MV-4-11 (cell line): ENCODE measurements at places on chromosomes 2 and 18.

DNA sequence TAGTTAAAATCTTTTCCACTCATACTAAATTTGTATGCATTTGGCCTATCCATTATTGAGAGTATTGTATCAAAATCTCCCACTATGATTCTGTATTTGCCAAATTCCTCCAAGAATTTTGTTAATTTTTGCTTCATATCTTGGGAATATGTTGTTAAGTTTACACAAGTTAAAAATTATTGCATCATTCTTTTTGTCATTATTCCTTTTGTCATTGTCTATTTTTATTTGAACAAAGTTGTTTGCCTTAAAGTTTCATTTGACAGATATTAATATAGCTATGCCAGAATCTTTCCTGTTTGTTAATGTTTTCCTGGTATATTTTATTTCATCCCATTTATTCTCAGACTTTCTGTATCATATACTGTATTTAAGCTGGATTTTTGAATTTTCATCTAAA lies 41.3 kb downstream of the LOXHD1 start:
- DNase-seq = no peak

DNA sequence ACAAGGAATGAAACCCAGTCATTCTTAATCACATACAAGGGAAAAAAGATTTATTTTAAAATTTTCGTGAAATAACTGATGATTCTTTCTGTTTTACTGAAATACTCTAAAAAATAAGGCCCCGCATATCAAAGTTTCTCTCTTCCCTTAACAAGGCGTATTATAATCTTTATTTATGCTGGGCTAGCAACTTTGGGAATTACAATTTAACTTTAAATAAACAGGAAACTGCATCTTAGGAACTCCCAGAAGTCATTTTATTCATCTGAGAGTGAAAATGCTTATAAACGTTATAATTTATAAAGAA lies 166.7 kb downstream of the TCF4 start:
- no peak for DNase-seq

DNA sequence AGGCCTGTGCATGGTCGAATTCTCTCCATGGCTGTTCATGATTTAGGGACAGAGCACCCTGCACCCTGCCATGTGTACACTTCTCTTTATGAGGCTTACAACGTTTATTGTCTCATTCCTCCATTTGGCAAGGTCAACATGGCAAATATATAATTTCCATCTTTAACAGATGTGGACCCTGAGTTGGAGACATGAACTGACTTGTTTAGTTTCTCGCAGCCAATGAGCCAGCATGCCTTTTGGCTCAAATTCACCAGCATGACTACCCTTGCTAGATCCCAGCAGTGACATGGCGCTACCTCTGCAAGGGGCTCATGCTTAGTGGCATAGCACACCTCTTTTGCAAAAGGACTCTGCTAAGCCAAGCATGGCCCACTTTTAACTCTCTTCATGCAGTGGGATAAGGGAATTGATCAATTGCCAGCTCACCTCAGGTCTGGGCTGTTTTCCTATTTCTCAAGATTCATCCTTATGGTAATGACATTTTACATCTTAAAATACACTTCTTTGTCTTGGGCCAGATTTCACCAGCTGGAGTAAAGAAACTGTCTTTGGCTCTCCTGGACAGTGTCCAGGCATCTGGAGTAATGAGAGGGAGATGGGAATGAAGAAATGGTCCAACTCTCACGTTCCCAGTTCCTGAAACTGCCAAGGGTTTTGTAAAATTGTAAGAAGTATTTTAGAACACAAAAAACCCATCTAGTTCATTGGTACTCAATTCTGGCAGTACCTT lies 159.5 kb downstream of the SETBP1 start:
- no peak for DNase-seq

DNA sequence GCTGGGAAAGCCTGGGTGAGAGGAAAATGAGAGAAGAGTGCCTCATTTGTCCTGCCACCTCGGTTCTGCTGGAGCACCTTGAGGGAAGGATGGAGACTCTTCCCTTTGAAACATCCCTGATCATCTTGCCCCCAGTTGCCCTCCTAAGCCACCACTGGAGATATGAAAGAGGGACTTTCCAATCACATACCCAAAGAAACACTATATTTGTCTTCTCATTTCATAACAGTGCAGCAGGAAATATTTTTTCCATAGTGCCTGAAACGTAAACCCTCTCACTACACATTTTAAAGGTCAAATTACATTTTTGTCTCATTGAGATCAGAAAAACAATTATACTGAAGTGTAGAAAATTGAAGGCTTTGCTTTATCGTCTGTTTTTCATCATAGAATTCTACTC lies 63.3 kb downstream of the KCTD18 start:
- no peak for DNase-seq

GRCh38 chr2:159562248-159562647 lies 54.1 kb downstream of the BAZ2B start:
- peak; percentile 92 for DNase-seq

DNA sequence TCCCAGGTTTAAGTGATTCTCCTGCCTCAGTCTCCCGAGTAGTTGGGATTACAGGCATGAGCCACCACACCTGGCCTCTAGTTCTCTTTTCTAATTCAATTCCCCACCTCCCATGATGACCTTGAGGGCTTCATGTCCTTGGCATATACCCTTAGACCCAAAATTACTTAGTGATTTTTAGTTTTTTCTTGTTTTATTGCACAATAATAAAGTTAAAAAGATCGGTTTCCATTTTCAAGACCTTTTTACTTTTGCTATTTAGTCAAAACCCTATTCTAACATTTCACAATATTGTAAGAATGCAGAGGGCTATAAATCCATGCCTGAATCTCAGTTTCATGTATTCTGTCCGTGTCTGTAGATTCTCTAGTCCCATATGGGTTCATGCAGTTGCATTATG lies 354.6 kb upstream of the FANCL start:
- DNase-seq = no peak

- no peak for DNase-seq
These were observed 44.4 kb upstream of the BZW1 start for GRCh38 chr2:200767111-200767885.

DNA sequence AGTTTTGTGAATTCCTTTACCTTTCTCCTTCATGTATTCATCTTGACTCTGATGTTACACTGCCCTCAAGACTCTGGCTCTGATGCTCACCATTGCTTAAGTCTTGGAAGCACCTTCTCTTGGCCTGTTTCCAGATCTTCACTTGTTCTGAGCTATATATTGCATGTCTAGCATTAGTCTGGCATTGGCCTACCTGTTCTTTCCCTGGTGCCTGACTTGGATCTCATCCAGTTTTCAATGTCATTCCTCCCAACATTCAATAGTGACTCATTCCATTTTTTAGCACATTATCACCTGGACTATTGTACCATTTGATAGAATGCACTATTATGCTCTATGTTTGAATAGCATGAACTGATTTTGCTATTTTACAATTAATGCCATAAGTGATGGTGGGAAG lies 127.3 kb upstream of the NYAP2 start:
- no peak for DNase-seq

- no peak for DNase-seq
These were observed 94.6 kb downstream of the PTH2R start for GRCh38 chr2:208501206-208501605.

GRCh38 chr2:177547122-177547521 lies 154.5 kb downstream of the AGPS start:
- no peak for DNase-seq

- DNase-seq = no peak
These were observed at the start of gene CDKL4 for GRCh38 chr2:39243469-39244123. TSS of gene CDKL4 (minus strand) at chr2:39243970.

- DNase-seq = no peak
These were observed 32.6 kb upstream of the CCBE1 start for GRCh38 chr18:59729781-59730180.

DNA sequence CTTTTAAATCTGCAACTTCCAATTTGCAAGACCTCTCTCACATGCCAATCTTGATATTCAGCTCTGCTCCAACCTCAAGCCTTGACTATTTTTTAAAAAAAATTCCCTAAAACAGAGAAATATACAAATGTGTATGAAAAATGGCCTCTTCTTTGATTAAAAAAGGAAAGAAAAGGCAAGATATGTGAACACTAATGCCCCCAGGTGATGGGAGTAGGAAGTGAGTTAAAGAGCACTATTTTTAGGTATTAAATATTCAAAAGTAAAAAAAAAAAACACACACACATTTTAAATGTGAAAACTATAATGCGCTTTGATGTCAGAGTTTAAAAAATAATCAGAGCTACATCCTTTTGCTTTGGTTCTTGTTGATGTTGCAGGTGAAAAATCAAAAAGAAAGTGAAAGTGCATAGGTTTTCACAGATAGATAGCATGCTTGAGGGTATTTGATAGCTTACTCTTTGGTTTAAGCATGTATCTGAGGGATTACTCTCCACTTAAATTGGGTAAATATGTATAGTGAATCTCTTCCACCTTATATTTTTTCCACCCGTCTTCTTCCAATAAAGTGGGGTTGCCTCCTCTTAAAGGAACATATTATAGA lies 406.0 kb upstream of the POU3F3 start:
- no peak for DNase-seq

DNA sequence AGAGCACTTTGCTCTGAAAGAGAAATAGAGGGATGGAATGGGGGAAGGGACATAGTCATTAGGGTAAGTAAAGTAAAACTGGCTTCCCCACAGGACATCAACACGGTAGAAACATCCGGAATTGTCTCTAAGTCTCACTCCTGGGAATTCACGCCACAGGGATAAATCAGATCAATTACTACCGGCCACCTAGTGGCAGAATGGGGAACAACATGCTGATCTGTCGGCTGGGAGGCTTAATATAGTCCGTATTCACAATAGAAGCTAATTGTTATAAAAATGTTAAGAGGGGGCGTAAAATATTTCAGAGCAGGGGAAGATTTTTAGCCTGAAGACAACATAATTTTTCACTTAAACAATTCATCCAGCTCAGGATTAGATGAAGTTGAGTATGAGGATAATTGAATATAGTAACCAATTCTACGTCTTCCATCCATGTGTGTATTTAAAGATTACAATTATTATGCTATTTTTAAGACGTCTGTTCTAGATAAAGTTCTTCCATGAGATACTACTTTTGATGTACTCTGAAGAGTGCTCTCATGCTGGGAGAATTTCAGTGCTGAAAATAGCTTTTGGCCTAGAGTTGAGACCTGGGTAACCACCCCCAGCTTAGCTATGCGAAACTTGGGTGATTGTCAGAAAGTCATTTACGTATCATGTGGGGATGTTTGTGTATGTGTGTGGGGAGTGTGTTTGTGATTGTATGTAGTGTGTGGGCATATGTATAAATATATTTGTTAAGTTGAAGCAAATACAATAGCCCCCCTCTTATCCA lies 65.7 kb downstream of the LRRTM1 start:
- DNase-seq = no peak

GRCh38 chr2:158598862-158599517 lies 142.2 kb downstream of the PKP4 start:
- DNase-seq = no peak

DNA sequence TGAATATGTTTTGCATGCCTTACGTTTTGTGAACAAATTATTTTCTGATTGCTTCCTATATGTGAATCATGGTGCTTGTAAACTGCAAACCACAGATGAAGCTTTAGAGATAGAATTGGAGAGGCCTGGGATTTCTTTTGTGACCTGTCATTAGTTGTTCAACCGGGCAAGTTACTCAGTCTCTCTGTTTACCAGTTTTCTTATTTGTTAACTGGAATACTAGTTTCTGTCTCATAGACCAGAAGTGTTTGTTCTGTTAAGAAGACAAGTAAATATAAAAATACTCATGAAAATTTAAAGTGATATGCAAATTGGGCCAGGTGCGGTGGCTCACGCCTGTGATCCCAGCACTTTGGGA lies 27.3 kb downstream of the DGKD start:
- no peak for DNase-seq

DNA sequence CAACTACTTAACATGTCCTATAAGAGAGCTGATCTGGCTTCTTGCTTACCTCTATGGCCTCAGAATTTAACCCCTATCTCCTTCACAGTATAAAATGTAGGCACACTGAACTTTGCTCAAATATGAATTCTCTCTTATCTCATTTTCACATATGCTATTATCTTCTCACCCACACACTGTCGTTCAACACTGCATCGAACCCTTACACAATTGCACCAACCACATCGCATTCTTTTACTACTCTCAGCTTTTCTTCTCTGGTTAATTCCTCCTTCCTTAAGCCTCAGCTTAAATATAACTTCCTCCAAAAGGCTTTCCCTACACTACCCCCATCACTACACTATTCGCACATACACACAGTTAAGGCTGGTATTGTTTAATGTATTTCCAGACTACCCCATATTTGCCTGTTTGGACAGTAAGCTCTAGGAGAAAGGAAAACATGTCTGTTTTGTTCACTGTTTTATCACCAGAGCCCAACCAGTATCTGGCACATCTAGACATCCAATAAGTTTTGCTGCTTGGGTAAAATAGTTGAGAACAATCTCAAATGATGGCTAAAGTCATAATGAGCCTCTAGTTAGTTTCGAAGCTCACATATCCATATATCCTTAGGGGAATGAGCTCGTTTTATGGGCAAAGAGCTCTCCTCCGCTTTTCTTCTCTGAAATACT lies 47.7 kb downstream of the HIBCH start:
- no peak for DNase-seq

GRCh38 chr2:162114271-162114670 lies 37.8 kb downstream of the GCG start:
- DNase-seq = peak; percentile 50

DNA sequence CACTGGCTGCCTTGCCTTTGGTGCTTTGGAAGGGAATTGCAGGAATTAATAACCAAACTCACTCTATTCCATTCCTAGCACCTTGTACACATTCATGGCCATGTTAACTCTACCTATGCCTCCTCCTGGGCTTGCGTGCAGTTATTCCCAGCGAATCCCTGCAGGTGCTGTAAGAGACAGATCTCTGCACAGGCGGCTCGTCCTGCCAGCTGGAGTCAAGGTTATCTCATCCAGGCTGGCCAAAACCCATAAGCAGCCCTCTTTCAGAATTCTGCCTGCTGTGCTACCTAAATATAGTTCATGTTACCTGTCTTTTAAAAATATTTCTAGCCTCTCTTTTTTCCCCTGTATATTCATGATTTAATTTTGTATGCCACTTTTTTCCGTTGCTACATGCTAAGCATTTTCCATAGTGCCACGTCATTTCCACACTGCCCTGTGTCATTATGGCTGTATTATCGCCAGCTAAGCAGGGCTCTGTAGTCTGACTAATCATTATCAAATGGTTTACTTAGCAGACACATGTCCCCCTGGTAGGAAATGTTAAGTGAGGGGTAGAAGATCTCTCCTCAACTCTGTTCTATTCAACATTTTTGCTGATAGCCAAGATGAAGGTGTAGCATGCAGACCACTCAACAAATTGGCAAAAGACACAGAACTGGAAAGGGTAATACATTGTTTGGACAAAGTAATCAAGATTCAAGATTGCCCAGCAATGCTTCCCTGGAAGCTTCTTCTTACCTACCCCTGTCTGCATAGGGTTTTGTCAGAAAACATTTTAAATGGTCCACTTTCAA lies 79.7 kb upstream of the TAF1B start:
- DNase-seq = no peak

GRCh38 chr2:43024515-43025011 lies 201.8 kb downstream of the ZFP36L2 start:
- peak; percentile 13 for DNase-seq

GRCh38 chr2:178008636-178009289 lies 63.8 kb downstream of the PDE11A start:
- no peak for DNase-seq
